Activated CD8-positive, alpha-beta memory T cell treated with anti-CD3 and anti-CD28 coated beads for 24 hours (primary cell): ENCODE measurements at places on chromosomes 7 and 10.

GRCh38 chr10:22473044-22473443, 127.7 kb downstream of the SPAG6 start:
- no peak for DNase-seq

GRCh38 chr7:124338861-124339260, 306.0 kb upstream of the TMEM229A start:
- no peak for DNase-seq

DNA sequence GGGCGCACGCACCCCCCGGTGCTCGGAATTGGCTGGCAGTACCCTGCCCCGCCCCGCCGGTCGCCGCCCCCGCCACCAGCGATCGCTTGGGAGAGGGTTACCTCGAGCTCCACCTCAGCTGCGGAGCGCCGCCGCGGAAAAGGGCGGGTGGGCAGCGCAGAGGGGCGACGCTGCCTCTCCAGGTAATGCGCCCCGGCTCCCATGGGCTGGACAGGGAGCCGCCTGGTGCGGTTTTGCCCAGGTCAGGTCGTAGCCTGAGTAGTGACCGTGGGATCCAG, 1.3 kb downstream of the PFKFB3 start:
- DNase-seq: peak; percentile 82

- DNase-seq: no peak
Measured at GRCh38 chr10:121426307-121426706, 171.9 kb downstream of the FGFR2 start.

GRCh38 chr10:26780793-26781601, 79.8 kb downstream of the ABI1 start:
- DNase-seq: no peak

- no peak for DNase-seq
Measured at GRCh38 chr7:83934118-83934734, 260.4 kb downstream of the SEMA3A start.

DNA sequence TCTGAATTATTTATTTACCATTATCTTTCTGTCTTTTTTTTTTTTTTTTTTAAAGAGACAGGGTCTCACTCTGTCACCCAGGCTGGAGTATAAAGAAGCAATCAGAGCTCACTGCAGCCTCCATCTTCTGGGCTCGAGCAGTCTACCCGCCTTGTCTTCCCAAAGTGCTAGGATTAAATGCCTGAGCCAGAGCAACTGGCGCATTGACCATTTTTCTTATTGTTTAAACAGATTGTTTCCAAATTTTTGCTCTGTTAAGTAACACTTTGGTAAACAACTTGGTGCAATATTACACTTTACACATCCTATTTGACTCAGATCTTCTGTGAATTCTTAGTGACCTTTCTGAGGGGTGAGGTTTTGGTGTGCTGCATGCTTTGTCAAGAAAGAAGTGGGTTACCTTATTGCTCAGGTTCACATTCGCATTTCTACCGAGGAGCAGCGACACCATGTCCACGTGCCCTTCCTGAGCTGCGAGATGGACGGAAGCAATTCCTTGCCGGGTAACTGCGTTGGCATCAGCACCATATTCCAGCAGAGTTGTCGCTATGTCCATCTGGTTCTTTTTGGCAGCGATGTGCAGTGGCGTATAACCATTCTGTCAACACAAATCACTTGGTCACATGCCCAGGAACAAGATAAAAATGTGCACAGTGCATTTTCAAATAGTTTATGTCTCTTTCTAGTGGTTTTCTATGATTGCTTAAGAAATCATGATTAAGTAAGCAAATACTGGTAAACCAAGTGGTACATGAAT, 203.2 kb downstream of the ANK3 start:
- no peak for DNase-seq

- DNase-seq: no peak
Measured at GRCh38 chr10:6274040-6274439, 71.3 kb downstream of the PFKFB3 start.

DNA sequence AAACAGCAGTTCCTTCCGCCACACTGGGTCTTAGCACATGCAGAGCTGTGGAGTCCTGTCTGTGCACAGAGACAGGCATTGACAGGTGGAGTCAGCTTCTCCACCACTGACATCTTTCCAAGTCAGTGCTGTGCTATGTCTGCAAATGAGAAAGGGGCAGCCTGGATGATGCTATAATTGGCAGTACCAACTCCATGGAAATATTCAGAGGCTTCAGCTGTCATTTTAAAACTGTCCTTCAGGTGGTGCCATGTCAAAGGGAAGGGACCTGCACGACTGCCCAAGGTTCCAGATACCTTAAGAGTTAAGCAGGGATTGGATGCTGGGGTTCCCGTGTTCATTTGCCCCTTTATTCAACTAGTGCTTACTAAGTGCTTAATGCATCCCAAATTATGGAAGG, 258.0 kb upstream of the PRKCQ start:
- DNase-seq: no peak

DNA sequence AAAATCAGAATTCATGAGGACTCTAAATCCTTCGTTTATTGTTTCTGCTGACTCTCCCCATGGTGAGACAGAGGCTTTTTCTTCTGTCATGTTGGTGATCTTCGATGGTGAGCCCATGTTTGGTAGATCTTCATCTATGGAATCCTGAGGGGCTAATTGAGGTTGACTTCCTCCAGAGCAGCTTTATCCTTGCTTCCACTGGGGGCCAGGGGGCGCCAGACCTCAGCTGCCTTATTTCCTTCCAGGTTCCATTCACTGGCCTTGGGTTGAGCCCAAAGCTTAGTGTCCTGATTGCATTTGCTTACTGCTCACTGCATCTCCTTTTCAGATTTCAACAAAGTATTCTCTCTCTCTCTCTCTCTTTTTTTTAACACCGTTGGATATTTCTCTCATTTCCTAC, 80.7 kb downstream of the GCC1 start:
- peak; percentile 60 for DNase-seq

GRCh38 chr10:74973741-74974392, 137.6 kb upstream of the SAMD8 start:
- DNase-seq: no peak

DNA sequence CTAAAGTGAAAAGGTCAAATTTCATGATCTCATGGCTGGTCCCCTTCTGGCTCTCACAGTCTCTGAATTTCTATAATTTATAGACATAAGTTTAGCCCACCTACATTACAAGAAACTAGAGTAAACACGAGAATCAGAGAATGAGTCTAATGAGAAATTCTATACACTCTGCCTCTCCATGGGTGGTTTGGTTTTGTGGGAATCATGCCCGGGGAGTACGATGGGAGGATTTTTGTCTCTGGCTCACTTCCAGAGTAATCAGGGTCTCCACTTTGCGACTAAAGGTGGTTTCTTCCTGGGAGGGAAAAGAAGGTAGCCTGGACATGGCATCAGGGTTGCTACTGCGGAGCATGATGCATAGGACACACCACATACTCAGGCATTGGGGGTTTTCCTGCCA, 69.7 kb downstream of the MRC1 start:
- no peak for DNase-seq

GRCh38 chr7:33504266-33504665, 374.9 kb downstream of the BBS9 start:
- DNase-seq: no peak

- no peak for DNase-seq
Measured at GRCh38 chr10:96505150-96506136, 8.3 kb downstream of the TLL2 start.

DNA sequence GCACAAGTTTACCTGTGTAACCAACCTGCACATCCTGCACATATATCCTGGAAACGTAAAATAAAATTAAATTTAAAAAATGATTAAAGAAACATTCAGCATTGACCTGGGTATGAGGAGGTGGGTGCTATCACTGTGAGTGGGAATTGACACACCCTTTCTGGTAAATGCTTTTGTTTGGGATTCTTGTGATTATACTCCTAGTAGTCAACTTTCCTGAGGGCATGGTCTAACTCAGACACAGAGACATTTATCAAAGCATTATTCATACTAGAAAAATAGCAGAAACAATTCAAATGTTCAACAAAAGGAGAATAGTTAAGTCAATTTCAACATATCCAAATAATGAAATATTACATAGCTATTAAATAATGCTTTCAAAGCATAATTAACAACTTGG, 44.2 kb downstream of the CNNM2 start:
- no peak for DNase-seq

DNA sequence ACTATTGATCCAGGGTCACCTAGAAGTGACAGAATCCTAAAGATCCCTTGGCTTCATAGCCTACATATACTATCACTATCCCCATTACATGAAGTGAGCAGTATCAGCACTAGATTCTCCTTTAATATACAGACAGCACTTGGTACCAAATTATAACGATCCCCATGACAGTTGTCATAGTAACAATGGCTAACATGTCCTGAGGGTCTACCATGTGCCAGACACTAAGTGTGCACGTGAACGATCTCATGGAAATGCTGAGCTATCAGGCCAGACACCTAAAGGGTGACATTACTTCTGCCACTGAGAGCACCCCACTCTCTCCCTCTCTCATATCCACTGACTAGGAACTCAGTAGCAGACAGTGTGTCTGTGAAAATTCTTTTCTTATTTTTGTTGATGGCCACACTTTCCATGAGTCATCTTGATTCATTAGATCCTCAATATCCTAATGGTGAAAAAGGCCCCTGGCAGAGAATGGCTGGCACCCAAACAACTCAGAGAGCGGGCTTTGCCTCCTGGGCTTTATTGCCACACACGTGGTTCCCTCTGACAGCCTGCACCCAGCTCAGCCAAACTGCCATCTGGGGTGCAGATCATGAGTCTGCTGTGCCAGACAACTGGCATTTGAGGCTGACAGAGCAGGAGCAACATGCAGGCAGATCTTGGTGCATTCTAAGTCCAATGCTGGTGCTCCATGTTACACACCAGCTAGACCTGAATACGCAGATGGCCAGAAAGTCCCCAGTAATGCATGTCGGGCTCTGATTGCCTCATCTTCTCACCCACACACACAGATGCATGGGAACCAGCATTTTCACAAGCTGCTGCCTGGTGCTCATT, 176.3 kb downstream of the DGKI start:
- no peak for DNase-seq

DNA sequence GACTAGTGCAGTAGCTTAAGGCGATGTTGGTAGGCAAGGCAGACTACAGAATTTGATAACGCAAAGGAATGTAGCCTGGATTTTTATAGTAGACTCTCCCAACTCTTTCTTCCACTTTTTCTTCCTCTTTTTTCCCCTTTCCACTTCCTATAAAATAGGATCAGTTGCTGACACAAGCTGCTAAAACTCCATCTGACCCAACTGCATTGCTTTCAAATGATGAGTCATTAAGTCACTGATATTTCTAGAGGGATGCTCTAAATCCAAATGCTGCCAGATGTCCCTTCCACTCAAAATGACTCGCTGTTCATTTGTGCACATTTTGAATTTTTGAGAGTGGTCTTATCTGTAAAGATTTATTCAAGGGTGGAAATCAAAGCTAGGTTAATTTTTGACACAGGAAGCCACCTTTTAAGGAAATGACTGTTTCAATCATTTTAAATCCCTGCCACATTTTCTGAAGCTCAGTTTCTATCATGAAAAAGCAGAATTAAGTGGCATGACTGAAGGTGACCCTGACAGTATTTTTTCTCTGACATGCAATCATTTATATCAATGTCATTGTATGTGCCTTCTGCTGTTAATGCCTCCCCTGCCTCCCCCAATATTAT, 25.8 kb upstream of the SFMBT2 start:
- DNase-seq: no peak

DNA sequence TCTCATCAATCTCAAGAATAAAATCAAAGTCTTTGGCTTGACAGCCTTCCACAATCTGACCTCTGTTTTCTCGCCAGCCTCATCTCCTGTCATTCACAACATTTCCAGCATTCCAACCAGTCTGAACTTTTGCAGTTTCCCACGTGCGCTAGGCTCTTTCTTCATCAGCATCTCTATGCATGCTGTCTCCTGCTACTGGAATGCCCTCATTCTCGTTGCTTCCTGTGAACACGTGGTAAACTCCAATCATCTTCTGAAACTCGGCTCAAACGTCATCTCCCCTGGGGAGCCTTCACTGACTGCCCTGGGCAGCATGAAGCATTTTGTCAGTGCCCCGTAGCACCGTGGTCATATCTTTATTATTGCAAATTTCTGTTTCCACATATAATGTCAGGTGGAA, 12.2 kb upstream of the RSBN1L start:
- DNase-seq: no peak

- DNase-seq: no peak
Measured at GRCh38 chr10:25157650-25158049, 17.2 kb upstream of the GPR158 start.
